ENCODE measurements at places on chromosomes 16 and 17. TPM values are rescaled to one million over a fixed set of nuclear protein-coding genes. Genes with fewer than 3 reads are reported as not detected.

Gene HIGD1B
- not detected for polyA plus RNA-seq

Gene KRTAP1-5
- polyA plus RNA-seq = not detected

Gene HOXB5
- polyA plus RNA-seq = not detected

Gene CDH16
- not detected for polyA plus RNA-seq

Gene MRTFB
- 6.6 TPM for polyA plus RNA-seq

Gene MT1H
- not detected for polyA plus RNA-seq

Gene ALOX15B
- not detected for polyA plus RNA-seq
